ENCODE measurements at places on chromosomes 5 and 9. TPM values are rescaled to one million over a fixed set of nuclear protein-coding genes. Genes with fewer than 3 reads are reported as not detected.

The HAVCR2 gene
- total RNA-seq: 4.4 TPM

The SLC1A1 gene
- total RNA-seq: 1.5 TPM

The LYSMD3 gene
- total RNA-seq: 15.5 TPM

The PCDHGA7 gene
- 5.2 TPM for total RNA-seq

The PLEKHG4B gene
- total RNA-seq: 0.74 TPM

The DRD1 gene
- total RNA-seq: not detected

GRCh38 chr5:81854915-81855314 lies 104.0 kb upstream of the SSBP2 start:
- DNase-seq: no peak

DNA sequence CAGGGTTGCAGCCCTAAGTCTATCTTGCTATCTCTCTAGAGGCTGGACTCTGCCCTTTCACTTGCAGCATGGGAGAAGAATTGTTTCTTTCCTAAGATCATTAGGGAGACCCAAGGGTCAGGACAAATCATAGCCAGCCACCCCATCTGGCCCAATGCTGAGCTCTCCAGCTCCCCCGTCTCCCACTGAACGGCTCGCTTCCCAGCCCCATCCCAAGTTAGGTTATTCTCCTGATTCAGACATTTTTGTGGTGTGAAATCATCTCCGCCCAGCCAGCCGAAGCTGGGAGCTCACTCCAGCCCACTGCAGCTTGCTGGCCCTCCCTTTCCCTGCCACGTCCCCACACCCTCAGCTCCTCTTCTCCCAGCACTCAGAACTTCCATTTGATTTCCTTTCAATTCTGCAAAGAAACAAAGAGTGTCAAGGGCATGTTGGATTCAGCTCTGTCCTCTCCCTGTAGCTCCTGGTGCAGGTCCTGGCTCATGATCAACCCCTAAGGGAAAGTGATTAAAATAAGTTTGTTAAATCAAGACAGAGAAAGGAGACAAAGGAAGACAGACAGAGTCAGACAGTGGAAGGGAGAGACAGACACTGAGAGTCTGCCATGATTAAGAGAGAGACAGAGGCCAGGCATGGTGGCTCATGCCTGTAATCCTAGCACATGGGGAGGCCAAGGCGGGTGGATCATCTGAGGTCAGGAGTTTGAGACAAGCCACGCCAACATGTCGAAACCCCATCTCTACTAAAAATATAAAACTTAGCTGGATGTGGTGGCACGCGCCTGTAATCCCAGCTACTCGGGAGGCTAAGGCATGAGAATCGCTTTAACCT lies 12.6 kb upstream of the SPARC start:
- no peak for DNase-seq

- no peak for DNase-seq
These were observed 10.8 kb upstream of the ADRA1B start for GRCh38 chr5:159905496-159905895.

GRCh38 chr5:142866563-142867275 lies 96.5 kb downstream of the ARHGAP26 start:
- DNase-seq: no peak

DNA sequence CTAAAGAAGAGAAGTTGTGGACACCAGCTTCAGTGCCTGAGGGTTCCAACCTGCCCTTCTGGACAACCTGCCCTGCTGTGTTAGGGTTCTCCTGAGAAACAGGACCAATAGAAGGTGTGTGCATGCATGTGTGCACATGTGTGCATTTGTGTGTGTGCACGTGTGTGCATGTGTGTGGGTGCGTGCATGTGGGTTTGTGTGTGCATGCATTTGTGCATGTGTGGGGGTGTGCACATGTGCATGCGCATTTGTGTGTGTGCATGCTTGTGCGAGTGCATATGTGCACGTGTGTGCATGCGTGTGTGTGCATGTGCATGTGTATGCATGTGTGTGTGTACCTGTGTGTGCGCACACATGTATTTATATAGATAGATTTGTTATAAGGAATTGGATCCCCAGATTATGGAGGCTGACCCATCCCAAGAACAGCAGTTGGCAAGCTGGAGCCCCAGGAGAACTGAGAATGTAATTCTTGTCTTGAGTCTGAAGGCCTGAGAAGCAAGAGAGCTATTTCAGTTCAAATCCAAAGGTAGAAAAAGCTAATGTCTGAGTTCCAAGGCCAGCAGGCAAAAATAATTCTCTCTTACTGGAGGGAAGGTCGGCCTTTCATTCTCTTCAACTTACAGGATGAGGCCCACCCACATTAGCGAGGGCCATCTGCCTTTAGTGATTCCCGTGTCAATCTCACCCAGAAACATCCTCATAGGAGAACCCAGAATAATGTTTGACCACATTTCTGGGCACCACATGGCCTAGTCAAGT lies 62.9 kb upstream of the SYNPO start:
- no peak for DNase-seq

- no peak for DNase-seq
These were observed 22.9 kb upstream of the MSH3 start for GRCh38 chr5:80631278-80632259.

GRCh38 chr9:135281791-135282737 lies 194.6 kb downstream of the OLFM1 start:
- no peak for DNase-seq

GRCh38 chr5:172170251-172170701 lies 17.7 kb downstream of the STK10 start:
- no peak for DNase-seq

- no peak for DNase-seq
These were observed 55.9 kb downstream of the NDUFAF2 start for GRCh38 chr5:61000887-61001286.

- no peak for DNase-seq
These were observed 19.4 kb downstream of the GARNL3 start for GRCh38 chr9:127283917-127284497.

DNA sequence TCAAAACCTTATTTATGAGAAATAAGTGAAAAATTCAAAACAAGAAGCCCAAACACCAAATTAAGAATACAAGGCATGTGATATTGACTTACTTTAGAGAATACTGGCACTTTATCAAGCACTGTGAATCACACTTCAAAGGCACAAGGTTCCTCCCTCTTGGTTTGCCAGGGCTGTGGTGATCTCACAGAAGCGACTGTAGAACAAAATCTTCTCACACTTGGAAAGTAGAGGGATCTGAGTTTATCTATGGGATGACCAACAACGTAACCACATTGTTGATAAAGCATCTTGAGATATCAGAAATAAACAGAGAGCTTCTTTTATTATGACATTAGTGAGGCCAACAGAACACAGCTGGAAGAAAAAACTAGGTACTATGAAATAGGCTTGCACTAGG lies 295.9 kb downstream of the NFIB start:
- no peak for DNase-seq

DNA sequence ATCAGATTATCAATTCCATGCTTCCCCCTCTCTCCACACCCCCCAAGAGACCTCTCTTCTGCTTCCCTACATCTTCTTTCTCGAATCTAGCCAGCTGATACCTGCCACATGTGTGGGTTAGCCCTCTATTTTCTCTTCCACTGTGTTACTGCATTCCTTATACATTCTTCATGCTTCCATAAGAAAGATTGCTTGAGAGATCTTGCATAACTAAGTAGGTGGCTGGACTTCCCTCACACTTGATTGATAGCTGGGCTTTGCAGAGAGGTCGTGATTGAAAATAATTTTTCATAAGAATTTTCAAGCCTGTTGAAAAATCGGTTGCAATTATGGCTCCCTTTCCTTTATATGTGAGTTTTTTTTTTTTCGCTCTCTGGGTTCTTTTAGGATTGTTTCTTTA lies 33.0 kb upstream of the PANK3 start:
- DNase-seq: no peak
